ENCODE measurements at places on chromosomes 1 and 21. TPM values are rescaled to one million over a fixed set of nuclear protein-coding genes. Genes with fewer than 3 reads are reported as not detected.

- no peak overlapping the region for H3K27ac ChIP-seq
- H3K36me3 ChIP-seq: peaks cover 56% of the 10 kb centered on the region
- no peaks in the 10 kb centered on the region for H3K27me3 ChIP-seq
- no peak for DNase-seq
- no peaks in the 10 kb centered on the region for H3K4me1 ChIP-seq
These were observed 30.4 kb downstream of the SLC30A7 start for GRCh38 chr1:100926240-100926639.

GRCh38 chr1:3037281-3038040, 16.2 kb downstream of the ACTRT2 start:
- no peak overlapping the region for H3K4me3 ChIP-seq
- H3K27me3 ChIP-seq: peaks cover 96% of the 10 kb centered on the region
- H3K36me3 ChIP-seq: no peaks in the 10 kb centered on the region
- no peak for DNase-seq
- no peaks in the 10 kb centered on the region for H3K4me1 ChIP-seq

DNA sequence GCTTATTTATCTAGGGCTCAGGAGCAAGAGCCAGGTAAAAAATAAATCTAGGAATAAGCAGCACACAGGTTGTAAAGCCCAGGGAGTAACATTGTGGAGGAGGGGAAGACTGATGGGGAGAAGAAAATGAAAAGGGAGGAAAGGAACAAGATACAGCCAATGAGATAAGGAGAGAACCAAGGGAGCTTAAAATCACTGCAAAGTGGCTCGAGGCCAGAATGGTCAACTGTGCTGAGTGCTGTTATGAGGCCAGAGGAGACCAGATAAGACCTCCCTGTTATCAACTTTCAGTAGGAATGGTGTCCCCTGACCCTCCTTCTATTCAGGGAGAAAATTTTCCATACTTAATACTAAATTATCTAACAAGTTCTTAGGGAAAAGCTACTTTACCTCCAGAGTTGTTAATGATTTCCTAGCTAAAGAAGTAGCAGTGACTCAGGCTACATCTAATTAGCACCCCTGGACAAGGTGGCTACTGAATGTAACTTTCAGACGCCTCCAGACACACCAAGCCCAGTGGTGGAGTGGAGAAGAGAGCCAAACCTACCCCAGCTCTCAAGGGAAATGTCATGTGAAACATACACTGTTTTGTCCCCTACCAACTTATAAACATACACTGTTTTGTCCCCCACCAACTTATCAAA, 25.5 kb downstream of the ENAH start:
- DNase-seq: no peak
- H3K27ac ChIP-seq: no peak overlapping the region
- H3K4me3 ChIP-seq: no peak overlapping the region
- no peaks in the 10 kb centered on the region for H3K4me1 ChIP-seq

- H3K27me3 ChIP-seq: no peaks in the 10 kb centered on the region
- H3K27ac ChIP-seq: no peak overlapping the region
- H3K36me3 ChIP-seq: no peaks in the 10 kb centered on the region
- peaks cover 5% of the 10 kb centered on the region for H3K4me1 ChIP-seq
- H3K4me3 ChIP-seq: peak overlapping the region; percentile 42
- no peak for DNase-seq
These were observed 250 bp downstream of the F5 start for GRCh38 chr1:169586067-169586394.

- peaks cover 38% of the 10 kb centered on the region for H3K36me3 ChIP-seq
- no peaks in the 10 kb centered on the region for H3K27me3 ChIP-seq
- 0 out of 2 replicates have a peak overlapping the region, but pooled peaks have one; percentile 48 for H3K27ac ChIP-seq
- no peak for DNase-seq
These were observed 1.6 kb upstream of the MOV10 start for GRCh38 chr1:112672842-112673241.

GRCh38 chr1:187383366-187383765, 554.6 kb downstream of the PLA2G4A start:
- no peak overlapping the region for H3K4me3 ChIP-seq
- no peaks in the 10 kb centered on the region for H3K36me3 ChIP-seq
- H3K27ac ChIP-seq: no peak overlapping the region
- no peaks in the 10 kb centered on the region for H3K4me1 ChIP-seq
- no peak for DNase-seq

DNA sequence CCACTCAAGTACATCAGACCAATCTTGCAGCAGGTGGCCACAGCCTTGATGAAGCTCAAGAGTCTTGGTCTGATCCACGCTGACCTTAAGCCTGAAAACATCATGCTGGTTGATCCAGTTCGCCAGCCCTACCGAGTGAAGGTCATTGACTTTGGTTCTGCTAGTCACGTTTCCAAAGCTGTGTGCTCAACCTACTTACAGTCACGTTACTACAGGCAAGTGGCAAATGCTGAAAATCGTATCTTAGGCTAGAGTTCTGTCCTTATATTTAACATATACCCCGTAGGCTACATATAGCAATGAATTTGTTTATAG, 12.1 kb downstream of the HIPK1 start:
- DNase-seq: no peak
- no peak overlapping the region for H3K27ac ChIP-seq
- H3K27me3 ChIP-seq: no peaks in the 10 kb centered on the region
- H3K36me3 ChIP-seq: peaks cover 34% of the 10 kb centered on the region
- H3K4me3 ChIP-seq: no peak overlapping the region

DNA sequence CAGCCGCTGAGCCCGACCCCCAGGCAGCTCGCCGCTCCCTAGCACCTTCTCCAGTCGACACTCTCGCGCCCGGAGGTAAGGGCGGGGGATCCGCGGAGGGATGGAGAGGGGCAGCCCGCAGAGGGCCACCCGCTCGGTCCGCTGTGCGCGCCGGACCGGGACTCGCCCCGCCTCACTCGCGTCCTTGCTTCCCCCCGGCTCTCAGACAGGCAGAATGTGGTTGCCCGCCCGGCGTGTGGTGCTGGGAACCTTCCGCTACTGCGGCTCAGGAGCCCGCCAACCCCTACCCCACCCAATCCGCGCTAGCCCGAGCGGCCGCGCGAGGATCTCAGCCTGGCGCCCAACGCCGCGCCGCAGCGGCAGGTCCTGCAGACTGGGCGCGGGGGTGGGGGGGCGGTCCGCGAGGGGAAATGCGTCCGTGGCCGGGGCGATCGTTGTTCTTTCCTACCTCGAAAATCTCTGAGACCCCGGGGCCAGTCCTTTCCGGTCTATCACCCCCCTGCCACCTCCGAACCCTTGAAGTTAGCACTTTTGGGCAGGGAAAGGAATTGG, 404 bp downstream of the LRRC8C start:
- no peak for DNase-seq
- no peak overlapping the region for H3K27ac ChIP-seq
- peak overlapping the region; percentile 77 for H3K4me3 ChIP-seq
- H3K36me3 ChIP-seq: no peaks in the 10 kb centered on the region
- H3K27me3 ChIP-seq: no peaks in the 10 kb centered on the region

DNA sequence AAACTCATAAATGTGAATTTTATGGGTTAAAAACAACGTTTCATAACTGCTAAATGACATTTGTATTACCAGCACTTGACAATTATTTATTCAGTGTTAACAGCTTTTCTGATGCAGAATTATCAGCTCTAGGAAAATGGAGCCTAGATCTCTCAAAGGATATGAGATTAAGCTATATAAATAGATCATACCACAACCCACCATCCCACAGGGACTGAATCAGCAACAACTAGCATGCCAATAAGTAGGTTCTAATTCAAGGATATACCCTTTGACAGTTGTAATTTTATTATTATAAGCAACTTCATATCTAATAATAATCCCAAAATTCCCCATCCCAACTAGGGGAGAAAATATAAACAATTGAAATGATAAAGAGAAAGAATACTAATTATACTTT, 275.4 kb upstream of the RGS18 start:
- no peaks in the 10 kb centered on the region for H3K27me3 ChIP-seq
- H3K36me3 ChIP-seq: no peaks in the 10 kb centered on the region
- DNase-seq: no peak
- no peaks in the 10 kb centered on the region for H3K4me1 ChIP-seq
- H3K27ac ChIP-seq: no peak overlapping the region

DNA sequence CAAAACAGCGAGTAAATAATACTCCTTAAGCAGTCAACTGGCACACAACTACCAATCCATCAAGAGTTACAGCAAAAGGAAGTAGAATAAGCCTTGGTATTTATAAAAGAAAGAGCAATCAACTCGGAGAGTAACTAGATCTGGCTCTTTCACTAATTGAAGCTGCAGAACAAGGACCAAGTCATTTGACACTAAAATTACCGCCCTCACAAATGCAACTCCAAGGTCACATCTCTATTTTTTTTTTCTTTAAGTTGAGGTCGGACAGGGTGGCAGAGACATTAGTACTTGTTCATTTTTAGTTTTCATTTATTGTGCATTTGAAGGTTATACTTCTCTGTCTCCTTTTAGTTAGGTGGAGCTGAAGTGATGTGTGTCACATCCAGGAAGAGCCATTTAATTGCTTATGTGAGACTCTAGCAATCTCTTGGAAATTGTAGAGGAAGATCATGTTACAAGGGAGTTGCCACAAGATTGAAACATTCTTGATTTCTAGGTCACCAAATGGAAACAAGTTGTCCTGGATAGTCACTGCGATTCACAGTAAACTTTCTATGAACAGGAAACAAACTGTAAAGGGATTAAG, 138.1 kb upstream of the ADAMTS5 start:
- H3K36me3 ChIP-seq: no peaks in the 10 kb centered on the region
- no peak overlapping the region for H3K4me3 ChIP-seq
- no peak for DNase-seq
- no peaks in the 10 kb centered on the region for H3K4me1 ChIP-seq
- no peaks in the 10 kb centered on the region for H3K27me3 ChIP-seq

GRCh38 chr1:177517546-177517945, 346.8 kb downstream of the BRINP2 start:
- H3K4me3 ChIP-seq: no peak overlapping the region
- H3K27me3 ChIP-seq: no peaks in the 10 kb centered on the region
- no peaks in the 10 kb centered on the region for H3K36me3 ChIP-seq

- no peak overlapping the region for H3K4me3 ChIP-seq
- no peaks in the 10 kb centered on the region for H3K36me3 ChIP-seq
- H3K27ac ChIP-seq: no peak overlapping the region
- H3K4me1 ChIP-seq: peaks cover 20% of the 10 kb centered on the region
- H3K27me3 ChIP-seq: no peaks in the 10 kb centered on the region
These were observed 12.6 kb downstream of the SLAMF8 start for GRCh38 chr1:159839116-159839849.

DNA sequence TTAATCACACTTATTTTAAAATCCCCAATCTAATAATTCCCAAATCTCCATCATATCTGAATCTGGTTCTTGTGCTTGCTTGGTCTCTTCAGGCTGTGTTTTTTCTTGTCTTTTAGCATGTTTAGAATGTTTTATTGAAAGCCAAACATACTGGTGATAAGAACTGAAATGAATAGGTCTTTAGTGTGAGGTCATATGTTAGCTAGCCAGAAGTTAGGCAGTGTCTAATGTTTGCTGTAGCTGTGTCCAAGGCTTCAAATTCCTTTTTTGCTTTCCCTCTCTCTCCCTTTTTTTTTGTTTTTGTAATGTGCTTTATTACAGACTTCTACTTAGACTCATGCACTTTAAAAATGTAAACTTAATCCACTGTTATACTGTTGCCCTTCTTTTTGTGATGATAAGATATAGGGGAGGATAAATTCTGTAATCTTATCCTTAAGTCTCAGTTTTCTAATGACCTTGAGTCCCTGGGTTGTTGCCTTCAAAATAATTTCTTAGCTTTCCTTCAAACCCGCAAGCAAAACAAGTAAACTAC, 725.1 kb downstream of the BRINP3 start:
- no peaks in the 10 kb centered on the region for H3K4me1 ChIP-seq
- no peak overlapping the region for H3K27ac ChIP-seq
- DNase-seq: no peak
- no peaks in the 10 kb centered on the region for H3K27me3 ChIP-seq
- no peaks in the 10 kb centered on the region for H3K36me3 ChIP-seq

DNA sequence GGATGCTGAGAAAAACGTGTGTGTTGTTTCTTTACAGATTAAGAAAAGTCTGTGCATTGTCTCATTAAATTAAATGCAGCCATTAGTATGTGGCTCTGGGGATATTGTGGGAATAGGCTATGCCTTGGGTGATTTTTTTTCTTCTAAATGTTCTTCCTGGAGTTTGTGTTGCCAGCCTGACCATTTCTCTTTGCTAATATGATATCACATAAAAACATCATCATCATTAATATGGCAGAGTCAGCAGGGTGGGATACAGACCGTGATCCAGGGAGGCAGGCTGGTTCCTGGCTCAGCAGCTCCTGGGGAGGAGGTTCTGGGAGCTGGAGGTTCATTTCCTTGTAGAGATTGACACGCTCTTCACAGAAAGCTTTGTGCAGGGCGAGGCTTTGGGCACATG, 60.7 kb upstream of the SELENON start:
- H3K27ac ChIP-seq: no peak overlapping the region
- no peak for DNase-seq
- H3K36me3 ChIP-seq: no peaks in the 10 kb centered on the region

GRCh38 chr1:19466112-19466561, 19.2 kb downstream of the CAPZB start:
- no peak overlapping the region for H3K4me3 ChIP-seq
- peaks cover 16% of the 10 kb centered on the region for H3K4me1 ChIP-seq
- H3K27ac ChIP-seq: no peak overlapping the region
- no peaks in the 10 kb centered on the region for H3K27me3 ChIP-seq
- DNase-seq: no peak

- no peak overlapping the region for H3K4me3 ChIP-seq
- H3K36me3 ChIP-seq: no peaks in the 10 kb centered on the region
- DNase-seq: peak; percentile 41
- H3K27me3 ChIP-seq: peaks cover 9% of the 10 kb centered on the region
- no peak overlapping the region for H3K27ac ChIP-seq
These were observed 65.5 kb upstream of the LAPTM5 start for GRCh38 chr1:30822966-30823581.

The MRAP gene
- total RNA-seq: not detected

The MFAP2 gene
- total RNA-seq: 12.5 TPM

The TBX19 gene
- total RNA-seq: 1.5 TPM

The F13B gene
- total RNA-seq: not detected

The NEXN gene
- 0.92 TPM for total RNA-seq

The MRPS15 gene
- 138 TPM for total RNA-seq

The LCE1D gene
- not detected for total RNA-seq

The CELA3B gene
- not detected for total RNA-seq

The CASP9 gene
- total RNA-seq: 12.4 TPM

All from PC-9 (cell line).